Anterior cingulate cortex (tissue), 58 donors: ENCODE measurements at places on chromosomes 3 and 15.

DNA sequence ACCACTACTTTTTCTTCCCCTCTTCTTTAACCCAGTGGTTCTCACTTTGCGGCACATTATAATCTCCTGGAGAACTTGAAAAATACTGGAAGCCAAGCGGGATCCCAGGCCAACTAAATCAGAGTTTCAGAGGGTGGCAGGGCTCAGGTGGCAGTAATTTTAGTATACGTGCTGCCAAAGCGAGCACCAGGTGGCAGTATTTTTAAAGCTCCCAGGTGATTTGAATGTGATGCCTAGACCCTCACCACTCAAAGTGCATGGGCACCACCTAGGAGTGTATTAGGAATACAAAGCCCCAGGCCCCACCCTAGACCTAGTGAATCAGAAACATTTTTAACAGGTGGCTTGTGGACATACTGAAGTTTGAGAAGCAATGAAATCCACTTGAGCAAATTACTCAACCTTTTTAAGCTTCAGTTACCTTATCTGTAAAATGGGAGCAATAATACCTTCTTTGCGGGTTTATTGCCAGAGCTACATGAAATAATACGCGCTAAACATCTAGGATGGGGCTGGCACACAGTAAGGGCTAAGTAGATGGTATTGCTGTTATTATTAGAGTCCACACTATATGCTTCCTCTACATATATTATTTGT is 8.3 kb downstream of the B3GALNT1 start:
- DNase-seq = no peak

- DNase-seq = no peak
Observed at GRCh38 chr15:34984889-34985630, 3.0 kb downstream of the ZNF770 start.

DNA sequence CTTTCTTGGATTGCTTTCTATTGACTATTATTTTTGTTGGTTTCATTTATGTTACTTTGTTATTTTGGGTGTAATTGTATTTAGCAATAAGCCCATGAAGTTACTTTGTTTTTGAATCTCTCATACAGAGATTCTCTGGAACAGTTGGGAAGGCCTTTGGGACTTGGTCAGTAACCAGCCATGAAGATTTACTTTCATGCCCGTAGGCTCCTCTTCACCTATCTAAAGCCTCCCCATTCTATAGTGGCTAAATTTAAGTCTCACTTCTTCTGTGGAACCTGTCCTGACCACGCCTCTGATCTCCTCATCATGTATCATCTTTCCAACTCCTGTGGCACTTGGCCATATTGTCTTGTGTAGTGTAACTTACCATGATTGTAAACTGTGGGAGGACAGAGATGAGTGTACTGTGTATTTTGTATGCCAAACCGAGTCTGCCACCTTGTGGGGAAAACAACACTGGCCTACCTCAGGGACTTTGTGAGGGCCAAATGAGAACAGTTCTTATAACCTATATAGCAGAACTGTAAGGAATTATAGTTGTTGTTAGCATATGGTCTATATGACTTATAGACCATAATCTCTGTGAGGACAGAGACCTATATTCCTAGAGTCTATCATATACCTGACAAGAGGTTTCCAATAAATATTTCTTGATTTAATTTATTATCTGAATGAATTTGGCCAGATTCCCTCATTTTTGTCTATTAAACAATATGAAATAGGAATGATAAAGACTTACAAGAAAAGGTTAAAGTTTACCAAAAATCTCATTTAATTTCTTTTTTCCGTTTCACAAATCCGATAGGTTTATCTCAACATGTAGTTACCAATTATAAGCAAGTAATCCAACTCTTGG is 75.0 kb downstream of the STARD9 start:
- peak; percentile 18 for DNase-seq

DNA sequence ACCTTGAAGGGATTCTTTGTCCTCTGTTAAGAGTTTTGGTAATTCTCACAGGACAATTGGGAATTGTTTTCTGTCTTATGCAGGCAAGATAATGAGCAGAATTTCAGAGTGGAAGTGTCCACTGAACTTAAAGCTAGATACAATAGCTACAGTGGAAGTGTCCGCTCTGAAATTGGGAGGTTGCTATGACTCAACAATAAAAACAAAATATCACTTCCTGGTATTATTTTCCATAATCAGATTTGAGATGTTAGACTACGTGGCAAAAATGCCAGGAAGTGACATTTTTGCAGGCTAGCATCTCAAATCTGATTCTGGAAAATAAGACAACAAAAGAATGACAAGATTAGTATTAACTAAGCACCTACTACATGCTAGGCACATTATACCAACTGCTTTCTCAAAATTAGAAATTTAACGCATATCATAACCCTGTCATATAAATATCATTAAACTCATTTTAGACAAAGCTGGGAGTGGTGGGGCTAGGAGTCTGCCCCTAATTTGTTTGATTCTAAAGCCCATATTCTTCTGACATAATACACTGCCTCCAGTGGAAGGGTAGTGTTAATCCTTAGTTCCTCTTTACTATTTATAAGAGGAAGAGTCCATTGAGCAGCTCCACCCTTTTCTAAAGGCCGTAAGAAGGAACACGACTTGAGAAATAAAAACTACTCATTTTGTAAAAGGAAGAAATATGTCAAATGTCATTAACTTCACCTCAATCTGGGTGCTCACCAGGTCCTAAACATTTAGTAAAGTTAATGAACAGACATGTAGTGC is 266.9 kb upstream of the STT3B start:
- DNase-seq = no peak

- no peak for DNase-seq
Observed at GRCh38 chr15:100635406-100636071, 33.1 kb downstream of the ASB7 start.

GRCh38 chr3:168249550-168250414 is 154.1 kb upstream of the GOLIM4 start:
- DNase-seq = peak; percentile 13

DNA sequence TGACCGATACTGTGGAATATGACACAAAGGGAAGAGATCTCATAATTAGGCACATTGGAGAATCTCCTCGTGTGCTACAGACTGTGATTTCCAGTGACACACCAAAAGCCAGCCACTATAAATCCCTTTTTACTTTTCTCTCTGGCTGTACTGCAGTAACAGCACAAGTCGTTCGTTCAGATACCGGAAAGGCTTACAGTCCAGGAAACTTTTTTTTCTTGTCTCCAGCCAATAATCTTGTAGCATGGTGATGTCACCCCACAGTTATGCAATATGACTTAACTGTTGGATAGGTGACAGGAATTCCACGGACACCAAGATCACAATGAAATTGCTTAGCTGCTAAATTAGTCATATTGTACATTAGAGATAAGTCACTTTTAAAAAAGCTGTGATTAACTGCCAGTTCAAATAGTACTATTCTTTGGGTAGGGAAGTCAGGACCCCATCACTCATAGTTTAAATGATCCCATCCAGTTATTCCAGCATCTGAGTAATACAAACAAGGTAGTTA is 36.3 kb upstream of the TSC22D2 start:
- no peak for DNase-seq

DNA sequence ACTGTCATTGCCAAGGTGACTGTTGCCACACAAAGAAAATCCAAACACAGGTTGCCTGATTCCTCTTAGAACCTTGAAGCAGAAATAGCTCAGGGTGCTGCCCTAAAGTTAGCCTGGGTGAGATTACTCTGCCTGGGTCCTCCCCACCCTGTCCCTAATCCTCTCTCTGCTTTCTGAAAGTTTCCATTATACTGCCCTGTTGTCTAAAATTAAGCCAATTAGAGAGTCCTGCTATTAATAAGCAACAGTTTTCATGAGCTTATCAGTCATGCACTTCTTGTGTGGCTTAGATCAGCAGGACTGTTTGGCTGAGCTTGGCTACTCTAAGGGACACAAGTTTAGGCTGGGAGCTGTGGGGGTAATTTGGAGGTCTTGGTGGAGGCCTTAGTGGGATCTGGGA is 334.7 kb upstream of the LRRFIP2 start:
- DNase-seq = no peak

DNA sequence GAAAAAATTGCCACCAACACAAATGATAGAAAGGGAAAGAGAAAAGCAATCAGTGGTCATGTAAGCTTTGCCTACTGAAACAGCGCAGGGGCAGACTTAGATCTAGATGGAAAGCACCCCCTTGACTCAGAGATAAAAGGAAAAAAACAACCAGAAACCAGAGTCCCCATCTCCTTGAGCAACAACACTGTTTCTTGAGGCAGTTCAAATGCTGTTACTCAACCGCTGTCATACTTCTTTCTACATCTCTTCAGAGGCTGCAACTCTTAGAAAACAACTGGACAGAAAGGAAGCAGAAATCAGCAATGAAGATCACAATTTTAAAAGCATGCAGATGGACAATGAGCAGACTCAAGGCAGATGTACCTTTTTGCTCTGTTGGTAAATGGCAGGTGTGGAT is 36.5 kb downstream of the FSIP1 start:
- no peak for DNase-seq

DNA sequence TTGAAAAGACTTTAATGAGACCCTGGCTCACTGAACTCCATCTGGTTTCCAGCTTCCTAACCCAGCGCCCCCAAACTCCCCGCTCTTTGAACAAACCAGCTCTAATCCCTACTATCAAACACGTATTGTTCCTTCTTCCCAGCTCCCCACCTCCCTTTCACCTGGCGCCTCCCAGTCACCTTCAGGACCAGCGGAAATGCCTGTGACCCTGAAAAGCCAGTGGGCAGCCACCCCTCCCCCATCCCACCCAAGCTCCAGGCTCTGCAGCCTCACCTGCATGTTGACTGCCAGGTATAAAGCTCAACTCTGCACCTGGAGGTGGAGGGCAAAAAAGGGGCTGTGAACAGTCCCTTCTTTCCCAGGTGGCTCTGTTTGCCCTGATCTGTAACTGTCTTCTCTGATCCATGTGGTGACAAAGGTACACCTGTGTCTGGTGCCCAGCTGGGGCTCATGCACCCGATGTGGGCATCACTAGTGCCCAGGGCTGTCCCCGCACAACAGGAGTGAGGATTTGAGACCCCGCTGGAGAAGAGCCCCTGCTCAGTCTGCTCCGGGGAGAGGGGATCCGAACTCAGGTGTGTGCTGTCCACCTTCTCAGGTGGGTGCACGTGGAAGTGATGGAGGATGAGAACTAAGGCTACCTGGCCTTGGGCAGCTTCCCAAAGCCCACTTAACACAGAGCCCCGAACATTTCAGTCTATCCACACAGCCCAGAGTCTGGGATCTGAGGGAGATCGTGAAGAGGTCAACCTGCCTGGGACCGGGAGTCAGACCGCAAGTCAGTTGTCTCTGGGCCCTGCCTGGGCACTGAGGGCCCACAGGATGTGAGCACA is 128.9 kb downstream of the NSMCE3 start:
- no peak for DNase-seq

- DNase-seq = no peak
Observed at GRCh38 chr3:128294999-128295468, 141.8 kb downstream of the EEFSEC start.

- DNase-seq = no peak
Observed at GRCh38 chr3:14368885-14369284, 33.5 kb upstream of the SLC6A6 start.

GRCh38 chr3:5292512-5292911 is 105.0 kb downstream of the EDEM1 start:
- DNase-seq = no peak

- no peak for DNase-seq
Observed at GRCh38 chr3:18061737-18062656, 319.6 kb upstream of the TBC1D5 start.

DNA sequence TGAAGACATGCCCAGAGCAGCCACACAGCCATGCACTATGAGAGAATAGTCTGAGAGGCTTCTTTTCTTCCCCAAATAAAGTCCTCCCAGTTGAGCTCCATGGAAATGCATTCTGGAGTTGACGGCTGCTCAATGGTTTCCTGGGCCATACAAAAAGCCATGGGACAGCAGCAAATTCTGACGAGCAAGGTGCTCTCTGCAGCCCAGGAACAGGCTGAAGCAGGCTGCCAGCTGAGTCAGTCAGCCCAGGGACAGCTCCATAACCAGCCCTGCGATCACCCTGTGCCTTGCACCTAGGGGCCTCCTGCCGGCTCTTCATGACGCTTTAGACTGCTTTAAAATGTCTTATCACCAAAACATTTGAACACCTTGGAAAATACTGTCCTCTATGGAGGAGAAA is 256.3 kb upstream of the CHRNA7 start:
- DNase-seq = no peak

DNA sequence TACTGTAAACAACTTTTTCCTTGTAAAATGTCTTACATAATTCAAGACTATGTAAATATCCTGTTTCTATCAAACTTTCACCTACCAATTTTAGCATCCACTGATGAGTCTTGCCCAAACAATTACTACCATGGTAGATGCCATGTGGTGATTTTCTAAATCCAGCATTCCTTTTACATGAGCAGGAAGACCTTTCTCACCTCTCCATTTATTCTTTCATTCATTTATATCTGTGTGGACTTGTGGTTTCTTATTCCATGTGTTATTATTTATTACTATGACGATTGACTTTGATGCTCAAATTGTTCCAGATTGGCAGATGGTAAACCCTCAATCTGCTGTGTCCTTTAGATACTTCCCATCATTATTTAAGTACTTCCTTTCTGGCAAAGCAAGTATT is 62.4 kb downstream of the IFT57 start:
- DNase-seq = no peak

GRCh38 chr3:119219069-119219468 is 21.6 kb downstream of the B4GALT4 start:
- no peak for DNase-seq

GRCh38 chr15:40782609-40783227 is 12.9 kb downstream of the C15orf62 start:
- DNase-seq = no peak

GRCh38 chr15:85414495-85414894 is 34.1 kb downstream of the AKAP13 start:
- DNase-seq = no peak

DNA sequence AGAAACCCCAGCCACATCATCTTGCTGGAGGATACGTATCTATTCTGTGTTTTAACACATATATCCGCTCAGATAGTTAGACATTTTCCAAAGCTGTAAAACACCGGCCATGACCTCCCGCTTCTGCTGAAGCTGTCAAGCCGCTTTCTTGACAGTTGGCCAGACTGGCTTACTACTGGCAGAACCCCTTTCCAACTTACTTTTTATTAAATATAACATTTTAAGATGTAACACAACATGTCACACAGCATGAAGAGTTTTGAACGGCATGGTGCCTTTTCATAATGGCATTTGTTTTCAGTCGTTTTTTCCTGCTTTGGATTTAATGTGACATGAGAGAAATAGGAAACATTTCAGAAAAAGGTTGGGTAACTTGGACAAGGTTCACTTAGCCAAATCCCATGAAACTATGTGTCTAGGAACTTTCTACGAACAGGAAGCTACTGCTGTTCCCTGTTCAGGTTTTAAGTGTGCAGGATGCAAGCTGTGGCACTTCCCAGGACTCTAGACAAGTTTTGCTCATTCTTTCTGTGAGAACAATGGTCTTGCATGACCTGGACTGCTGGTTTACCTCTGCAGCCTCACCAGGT is 281.4 kb downstream of the THSD4 start:
- DNase-seq = no peak

DNA sequence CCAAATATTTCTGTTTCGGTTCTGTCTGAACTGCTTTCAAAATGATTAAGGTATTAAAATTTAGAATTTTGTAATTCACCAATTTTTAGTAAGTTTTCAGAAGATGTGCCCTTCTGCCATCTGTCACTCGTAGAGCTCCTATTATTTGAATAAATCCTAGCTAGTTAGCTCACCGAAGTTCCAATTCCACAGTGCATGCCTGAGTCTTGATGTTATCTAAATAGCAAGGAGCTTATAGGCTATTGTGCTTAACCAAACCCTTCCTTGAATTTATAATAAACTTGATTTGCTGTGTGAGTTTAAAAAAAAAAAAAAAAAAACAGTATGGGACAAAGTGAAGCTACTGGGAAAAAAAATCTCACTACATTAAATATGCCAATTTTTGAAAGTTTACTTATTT is 18.7 kb downstream of the ATP13A3 start:
- DNase-seq = no peak

GRCh38 chr15:27094235-27094634 is 123.3 kb downstream of the GABRG3 start:
- no peak for DNase-seq
